Activated CD4-positive, alpha-beta T cell treated with anti-CD3 and anti-CD28 coated beads, Interleukin-2, amount 50 U/mL, for 1 hour (primary cell): ENCODE measurements at places on chromosomes 6 and 20.

DNA sequence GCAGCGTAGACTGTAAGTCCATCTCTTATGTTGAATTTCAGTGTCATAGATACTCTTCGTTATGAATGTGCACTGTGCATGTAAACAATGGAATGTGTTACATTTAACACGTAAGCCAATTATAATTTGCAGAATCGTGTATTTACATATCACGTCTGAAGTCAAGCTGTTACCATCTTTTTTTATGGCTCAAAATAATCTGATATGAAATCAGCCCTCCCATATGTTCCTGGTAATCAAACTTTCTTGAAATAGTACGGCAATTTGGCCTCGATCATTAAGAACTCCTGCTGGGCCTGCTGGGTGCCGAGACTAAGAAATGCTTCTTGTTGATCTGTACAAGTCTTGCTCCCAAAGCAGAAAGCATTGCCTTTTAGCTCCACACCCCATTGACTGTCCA, 89.6 kb upstream of the DOK5 start:
- DNase-seq: no peak

- DNase-seq: no peak
Observed at GRCh38 chr6:81682235-81682795, 70.2 kb downstream of the TENT5A start.

- no peak for DNase-seq
Observed at GRCh38 chr20:17681726-17682102, 328 bp downstream of the RRBP1 start.

DNA sequence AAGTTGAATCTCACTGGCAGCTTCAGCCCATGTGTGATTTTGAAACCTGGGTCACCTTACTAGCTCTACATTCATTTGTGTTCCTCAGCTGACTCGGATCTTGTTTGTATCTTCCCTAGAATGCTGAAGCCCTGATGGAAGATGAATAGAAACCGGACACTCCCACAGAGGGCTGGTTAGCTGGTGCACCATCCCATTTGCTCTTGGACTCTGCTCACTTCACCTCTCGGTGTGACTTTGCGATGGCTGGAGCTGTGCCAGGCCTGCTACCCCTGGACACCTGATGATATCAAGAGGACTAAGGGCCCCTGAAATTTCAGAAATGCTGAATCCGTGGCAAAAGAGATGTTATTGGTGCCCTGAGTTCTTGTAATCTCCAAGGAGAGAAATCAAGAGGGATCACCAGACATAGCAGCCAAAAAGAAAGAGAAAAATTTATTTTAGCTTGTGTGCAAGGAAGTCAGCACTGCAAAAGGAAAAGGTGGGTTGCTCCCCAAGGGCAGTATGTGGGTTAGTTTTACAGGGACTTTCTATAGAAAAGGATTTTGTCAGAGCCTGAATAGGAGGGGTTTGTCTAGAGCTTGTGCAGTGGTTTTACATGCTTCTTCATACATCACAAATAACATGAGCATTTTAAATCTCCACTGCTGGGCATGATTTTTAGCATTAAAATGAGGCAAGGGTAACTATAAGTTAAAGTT, 426.3 kb upstream of the NOX3 start:
- DNase-seq: no peak

- DNase-seq: peak; percentile 32
Observed at GRCh38 chr6:107819217-107819616, 4.9 kb downstream of the SCML4 start.

- no peak for DNase-seq
Observed at GRCh38 chr20:57913156-57913930, 203.5 kb upstream of the PMEPA1 start.

DNA sequence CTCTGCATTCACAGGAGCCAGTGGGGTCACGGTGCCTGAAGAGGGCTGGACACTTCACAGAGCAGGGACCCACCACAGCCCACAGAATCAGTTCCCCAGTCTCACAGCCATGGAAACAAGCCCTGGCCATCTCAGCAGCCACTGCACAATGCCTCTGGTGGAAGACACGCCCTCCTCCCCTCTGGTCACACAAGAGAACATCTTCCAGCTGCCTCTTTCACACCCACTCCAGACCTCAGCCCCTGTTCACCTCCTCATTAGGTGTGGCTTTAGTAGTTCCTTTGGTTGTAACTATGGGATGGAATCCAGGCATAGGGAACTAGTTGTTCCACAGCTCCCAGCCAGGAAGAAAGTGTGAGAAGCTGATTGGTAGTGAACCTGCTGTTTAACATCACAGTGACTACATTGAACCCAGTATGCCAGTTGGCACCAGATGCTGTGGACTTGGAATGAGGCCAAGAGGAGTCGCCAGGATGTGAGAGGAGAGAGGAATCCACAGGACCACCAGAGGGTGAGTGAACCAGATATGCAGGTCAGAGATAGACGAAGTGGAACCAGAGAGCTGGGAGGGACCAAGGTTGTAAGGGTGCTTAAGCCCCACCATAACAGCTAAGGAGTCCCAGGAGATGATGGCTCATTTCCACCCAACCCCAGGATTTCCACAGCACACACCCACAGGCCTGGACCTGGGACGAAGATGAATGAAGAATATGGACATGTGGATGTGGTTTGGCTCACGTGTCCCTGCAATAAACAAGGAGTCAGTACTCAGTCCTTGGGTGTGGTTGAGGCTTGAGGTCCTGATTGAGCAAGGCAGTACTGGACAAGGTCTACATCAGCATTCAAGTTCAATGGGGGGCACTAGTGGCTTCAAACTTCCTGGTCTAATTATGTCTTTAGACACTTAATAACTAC, 8.8 kb upstream of the BTN3A3 start:
- DNase-seq: no peak

DNA sequence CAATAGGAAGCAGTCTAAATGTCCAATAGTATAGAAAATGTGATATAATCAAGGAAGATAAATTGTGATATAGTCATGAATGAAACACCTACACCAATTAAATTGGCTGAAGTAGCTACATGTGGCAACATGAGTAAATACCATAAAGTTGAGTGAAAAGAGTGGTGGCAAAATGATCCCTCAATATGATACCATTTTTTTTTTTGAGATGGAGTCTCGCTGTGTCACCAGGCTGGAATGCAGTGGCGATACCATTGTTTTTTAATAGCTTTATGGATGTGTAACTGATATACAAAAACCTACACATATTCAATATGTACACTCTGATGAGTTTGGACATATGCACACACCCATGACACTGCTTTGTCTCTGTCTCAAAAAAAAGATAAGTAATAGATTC, 20.9 kb upstream of the ILRUN start:
- no peak for DNase-seq

GRCh38 chr20:14295770-14296309, 41.6 kb downstream of the FLRT3 start:
- DNase-seq: no peak

GRCh38 chr20:44662261-44662660, 10.8 kb upstream of the ADA start:
- DNase-seq: no peak

DNA sequence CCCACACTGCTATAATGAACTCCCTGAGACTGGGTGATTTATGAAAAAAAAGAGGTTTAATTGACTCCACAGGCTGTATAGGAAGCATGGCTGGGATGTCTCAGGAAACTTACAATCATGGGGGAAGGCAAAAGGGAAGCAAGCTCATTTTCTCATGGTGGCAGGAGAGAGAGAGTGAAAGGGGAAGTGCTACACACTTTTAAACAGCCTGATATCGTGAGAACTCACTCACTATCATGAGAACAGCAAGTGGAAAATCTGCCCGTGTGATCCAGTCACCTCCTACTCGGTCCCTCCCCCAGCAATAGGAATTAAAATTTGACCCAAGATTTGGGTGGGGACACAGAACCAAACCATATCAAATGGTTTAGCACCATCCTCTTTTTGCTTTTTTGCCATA, 116.6 kb upstream of the CEP162 start:
- DNase-seq: no peak

GRCh38 chr20:36548704-36549627, 7.6 kb downstream of the MYL9 start:
- no peak for DNase-seq

DNA sequence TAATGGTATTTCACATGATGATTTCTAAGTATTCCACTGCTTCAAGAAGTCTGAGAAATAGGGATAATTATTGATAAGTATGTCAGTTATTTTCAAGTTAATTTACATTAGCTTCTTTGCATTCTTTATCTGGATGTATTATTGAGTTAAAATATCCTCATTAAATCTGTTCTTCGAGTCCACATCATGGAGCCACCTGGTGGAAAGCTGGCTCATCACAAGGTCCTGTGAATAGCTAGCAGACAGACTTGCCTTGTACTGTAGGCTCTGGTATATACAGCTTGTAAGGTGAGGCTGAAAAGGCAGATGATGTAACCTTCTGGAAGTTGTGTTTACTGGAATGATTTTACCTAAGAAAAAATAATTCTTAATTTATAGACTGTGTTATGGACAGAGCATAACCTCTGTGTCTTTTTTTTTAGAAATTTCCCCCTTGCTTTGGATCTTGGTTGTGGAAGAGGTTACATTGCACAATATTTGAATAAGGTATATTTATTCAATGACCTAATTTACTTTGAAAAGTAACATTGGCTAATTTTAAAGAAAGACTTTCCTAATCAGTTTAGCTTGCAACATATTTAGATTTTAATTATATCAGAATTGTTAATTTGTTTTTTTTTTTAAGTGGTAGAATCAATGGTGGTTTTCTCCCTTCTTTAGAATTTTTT, 3.5 kb downstream of the NDUFAF5 start:
- peak; percentile 21 for DNase-seq

GRCh38 chr6:74674377-74674776, 531.5 kb downstream of the COL12A1 start:
- DNase-seq: no peak

DNA sequence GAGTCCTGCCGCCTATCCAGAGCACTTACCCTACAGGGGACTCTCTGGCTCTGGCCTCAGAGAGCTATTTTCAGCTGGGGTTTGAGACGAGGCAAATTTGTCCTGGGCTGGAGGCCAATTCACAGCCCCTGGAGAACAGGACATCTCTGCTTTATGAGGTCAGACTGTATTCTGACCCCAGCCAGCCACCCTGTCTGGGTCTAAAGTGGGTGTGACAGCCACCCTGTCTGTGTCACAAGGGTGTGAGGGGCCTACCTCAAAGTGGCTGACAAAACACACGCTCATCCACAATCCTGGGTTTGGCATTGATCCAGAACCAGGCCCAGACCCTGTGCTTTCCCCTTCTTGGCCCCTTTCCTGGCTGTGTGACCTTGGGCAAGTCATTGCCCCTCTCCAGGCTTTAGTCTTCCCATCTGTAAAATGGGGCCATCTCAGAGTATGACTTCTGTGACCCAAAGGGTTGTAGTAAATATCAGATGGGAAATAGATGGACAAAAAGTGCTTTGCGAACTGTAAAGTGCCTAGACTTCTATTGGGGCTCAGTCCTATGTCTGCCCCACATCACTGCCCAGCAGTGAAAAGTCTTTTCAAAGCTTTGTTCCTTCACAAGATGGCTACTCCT, 44.1 kb upstream of the TGM2 start:
- DNase-seq: no peak

GRCh38 chr6:162336359-162336758, 391.2 kb downstream of the PRKN start:
- no peak for DNase-seq

DNA sequence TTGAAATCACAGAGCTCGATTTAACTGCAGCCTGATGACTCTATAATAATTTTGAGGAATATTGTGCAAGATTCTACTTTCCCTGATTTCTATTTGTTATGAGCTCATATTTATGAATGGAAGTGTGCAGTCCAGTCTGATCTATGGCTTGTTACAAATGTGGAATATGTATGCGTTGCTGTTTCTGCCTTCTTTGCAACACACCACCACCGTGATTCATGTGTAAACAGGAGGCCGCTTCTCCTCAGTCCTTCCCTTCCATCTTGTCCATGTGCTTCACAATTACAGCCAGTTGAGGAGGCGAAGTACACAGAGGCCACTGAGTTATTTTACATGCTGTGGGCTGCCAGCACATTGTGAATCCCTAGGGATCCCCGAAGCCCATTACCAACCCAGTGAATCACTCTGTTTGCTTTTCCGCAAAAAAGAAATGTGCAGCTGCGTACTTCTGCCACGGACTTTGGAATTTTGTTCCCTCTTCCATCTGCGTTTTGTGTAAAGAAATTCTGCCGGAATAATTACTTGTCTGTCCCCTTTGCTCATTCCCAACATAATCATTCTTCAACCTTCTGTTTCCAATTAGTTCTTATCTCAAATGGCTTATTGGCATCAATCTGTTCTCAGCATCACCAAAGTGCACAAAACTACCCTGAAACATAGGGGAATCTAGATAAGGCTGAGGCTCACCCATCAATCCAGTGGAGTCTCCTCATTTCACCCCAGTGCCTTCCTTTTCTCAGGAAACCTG, 551.6 kb upstream of the CITED2 start:
- no peak for DNase-seq

DNA sequence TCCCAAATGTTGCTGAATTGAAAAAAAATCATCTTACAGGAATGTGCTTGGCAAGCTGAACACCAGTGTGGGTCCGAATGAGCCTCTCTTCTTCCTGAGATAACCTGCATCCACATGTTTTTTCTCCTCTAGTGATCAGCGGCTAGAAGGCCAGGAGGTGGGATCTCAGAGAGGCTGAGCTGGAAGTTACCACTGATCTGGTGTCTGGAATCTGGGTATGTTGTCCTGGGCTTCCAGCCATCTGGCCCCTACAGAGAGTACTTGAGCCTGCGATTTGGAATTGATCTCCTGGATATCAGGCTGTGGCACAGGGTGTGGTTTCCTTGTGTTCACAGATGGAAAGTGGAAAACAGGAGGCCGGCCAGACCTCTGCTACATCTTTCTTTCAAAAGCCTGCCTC, 35.9 kb downstream of the SULF2 start:
- no peak for DNase-seq

GRCh38 chr6:133551847-133552341, 310.7 kb downstream of the EYA4 start:
- no peak for DNase-seq

- no peak for DNase-seq
Observed at GRCh38 chr6:166499350-166500163, 86.9 kb downstream of the RAMACL start.

- DNase-seq: no peak
Observed at GRCh38 chr6:47321577-47321976, 11.9 kb upstream of the TNFRSF21 start.

DNA sequence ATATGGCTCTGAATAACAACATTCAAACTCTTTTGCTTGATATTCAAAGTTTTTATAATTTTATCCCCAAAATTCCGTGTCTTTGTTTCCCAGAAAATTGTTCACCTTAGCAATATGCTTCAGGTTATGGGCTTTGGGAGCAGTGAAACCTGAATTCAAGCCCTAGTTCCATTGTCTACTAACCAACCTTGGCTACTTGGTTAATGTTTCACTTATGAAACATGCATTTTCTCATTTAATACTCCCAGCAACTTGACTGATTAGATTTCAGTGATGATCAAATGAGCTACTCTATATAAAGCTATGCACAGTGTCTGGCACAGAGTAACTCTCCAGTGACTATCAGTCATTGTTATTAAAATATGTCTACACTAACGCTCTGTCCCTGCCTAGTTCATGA, 192.2 kb upstream of the TENT5A start:
- DNase-seq: no peak

DNA sequence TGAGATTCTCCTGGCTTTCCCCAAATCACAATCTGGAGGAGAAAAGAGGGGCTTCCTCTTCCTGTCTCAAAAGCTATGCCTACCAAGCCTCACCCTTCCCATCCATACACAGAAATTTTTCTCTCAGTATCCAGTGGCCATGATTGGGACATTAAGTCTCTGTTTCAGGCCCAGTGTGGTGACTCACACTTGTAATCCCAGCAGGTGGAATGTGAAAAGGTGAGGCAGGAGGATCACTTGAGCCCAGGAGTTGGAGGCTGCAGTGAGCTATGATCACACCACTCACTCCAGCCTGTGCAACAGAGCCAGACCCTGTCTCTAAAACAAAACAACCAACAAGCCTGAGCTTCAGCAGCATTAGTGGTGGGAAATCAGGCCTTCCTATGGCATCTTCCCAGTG, 210.0 kb downstream of the OGFRL1 start:
- DNase-seq: no peak
